Epithelial cell of umbilical artery (primary cell): ENCODE measurements at places on chromosomes 2 and 18. TPM values are rescaled to one million over a fixed set of nuclear protein-coding genes. Genes with fewer than 3 reads are reported as not detected.

Gene SPAST
- total RNA-seq: 29.6 and 34.0 TPM in 2 replicates

Gene TYMS
- 23.6 and 32.5 TPM in 2 replicates for total RNA-seq

Gene PFN4
- total RNA-seq: 0.30 TPM in 1 of 2 replicates, not detected in the other

Gene EML6
- total RNA-seq: 0.32 and 1.4 TPM in 2 replicates

Gene IMP4
- total RNA-seq: 91.5 and 112 TPM in 2 replicates

Gene CHRNA1
- total RNA-seq: 0.97 and 1.8 TPM in 2 replicates

Gene MAL
- not detected in 2 replicates for total RNA-seq

Gene SNED1
- total RNA-seq: 4.0 and 6.2 TPM in 2 replicates

Gene SGPP2
- not detected in 2 replicates for total RNA-seq

Gene MYL1
- total RNA-seq: not detected in 2 replicates

Gene SLC16A14
- total RNA-seq: 0.32 and 0.46 TPM in 2 replicates

Gene FBXO48
- under 0.01 and 0.61 TPM in 2 replicates for total RNA-seq

Gene DHRS9
- total RNA-seq: 0.65 and 4.0 TPM in 2 replicates

Gene DPP10
- not detected in 2 replicates for total RNA-seq

Gene NEU2
- not detected in 2 replicates for total RNA-seq

Gene CCDC74B
- total RNA-seq: 0.65 and 2.7 TPM in 2 replicates

Gene MTHFD2
- 111 and 194 TPM in 2 replicates for total RNA-seq
